Hypothalamus (tissue), 51 donors: ENCODE measurements at places on chromosomes 7 and 10.

GRCh38 chr7:51228386-51228958, 88.1 kb downstream of the COBL start:
- no peak for DNase-seq

- DNase-seq: no peak
Observed at GRCh38 chr7:142513178-142513955, 235.9 kb upstream of the PRSS1 start.

GRCh38 chr10:1715821-1716220, 21.5 kb downstream of the ADARB2 start:
- DNase-seq: no peak

GRCh38 chr7:98242342-98242741, 9.7 kb downstream of the TECPR1 start:
- DNase-seq: no peak

DNA sequence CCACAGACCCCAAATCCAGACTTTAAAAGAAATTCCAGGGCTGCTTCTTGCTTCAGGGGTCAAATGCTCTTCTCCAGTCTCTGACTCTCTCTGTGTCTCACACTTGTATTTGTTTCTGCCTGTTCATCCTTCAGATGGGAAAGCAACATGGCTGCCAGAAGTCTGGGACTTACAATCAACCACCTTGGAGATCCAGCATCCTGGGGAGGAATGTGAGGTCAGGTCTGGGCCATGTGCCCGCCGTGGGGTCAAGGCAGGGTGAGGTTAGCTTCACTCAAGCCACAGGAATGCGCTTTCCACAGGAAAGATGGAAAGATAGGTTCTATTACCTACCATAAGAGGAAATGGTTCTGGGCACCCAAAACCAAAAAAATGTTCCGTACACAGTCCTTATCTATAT, 34.3 kb upstream of the NPVF start:
- DNase-seq: no peak

DNA sequence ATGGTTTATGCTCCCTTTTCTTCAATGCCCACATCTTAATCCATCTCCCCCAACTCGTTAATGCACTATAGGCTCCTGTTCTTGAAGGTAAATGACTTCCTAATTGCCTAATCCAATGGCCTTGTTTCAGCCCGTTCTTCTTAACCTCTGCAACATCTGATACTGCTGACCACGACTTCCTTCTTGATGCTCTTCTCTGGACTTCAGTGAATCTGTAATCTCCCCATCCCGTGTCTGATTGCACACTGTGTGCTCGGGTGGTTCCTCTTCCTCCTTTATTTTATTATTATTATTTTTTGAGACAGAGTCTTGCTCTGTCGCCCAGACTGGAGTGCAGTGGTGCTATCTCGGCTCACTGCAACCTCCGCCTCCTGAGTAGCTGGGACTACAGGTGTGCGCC, 58.9 kb downstream of the HIPK2 start:
- DNase-seq: no peak

GRCh38 chr10:44363716-44364115, 21.2 kb downstream of the CXCL12 start:
- DNase-seq: no peak

DNA sequence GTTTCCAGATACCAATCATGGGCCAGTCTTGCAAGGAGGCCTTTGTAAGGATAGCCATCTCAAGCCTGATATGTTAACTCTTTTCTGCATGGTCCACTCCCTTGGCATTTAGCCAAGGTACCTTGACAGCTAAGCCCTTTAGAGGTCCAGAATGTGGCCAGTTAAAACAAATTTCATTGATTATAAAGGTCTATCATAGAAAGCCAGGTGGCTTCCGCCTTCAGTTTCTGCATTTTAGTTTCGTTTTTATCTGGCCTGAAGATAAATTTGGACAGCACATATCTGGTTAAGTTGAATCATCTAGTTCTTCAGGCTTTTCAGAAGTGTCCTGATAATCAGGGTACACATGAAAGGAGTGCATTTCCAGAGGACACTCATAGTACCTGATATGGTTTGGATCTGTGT, 30.7 kb downstream of the ANKIB1 start:
- no peak for DNase-seq

DNA sequence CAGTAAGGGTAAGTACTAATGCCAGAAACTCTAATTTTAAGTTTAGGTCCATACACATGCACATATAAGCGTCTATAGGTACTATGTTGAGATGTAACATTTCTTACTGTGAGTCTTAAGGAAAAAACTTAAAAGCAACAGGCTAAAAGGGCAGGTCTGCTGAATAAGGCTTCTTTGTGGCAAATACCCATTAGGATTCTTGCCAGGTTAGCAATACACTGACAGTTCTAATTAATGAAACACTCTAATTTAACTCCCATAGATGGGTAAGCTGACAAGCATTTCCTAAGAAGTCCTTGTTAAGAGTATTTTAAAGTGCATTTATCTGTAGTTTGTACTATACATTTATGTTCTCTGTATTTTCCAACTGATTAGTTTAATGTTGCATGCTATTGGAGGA, 14.0 kb downstream of the SCRN1 start:
- DNase-seq: no peak

DNA sequence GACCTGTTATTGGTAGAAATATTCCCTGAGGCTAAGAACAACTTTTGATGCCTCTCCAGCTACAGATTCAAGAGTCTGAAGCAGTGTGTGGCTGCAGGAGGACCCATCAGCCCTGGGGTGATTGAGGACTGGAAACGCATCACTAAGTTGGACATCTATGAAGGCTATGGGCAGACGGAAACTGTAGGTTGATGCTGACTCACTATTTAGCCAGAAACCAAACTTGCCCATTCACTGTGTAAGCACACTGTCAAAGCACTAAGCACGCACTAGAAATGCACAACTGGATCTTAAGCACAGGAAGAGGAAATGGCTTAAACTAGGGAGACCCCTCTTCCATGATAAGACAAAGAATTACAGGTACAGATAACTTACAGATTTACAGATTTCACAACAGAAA, 20.8 kb downstream of the ACSM6 start:
- DNase-seq: no peak
